ENCODE measurements at places on chromosomes 1 and 21.

GRCh38 chr1:41719590-41719989, 199.1 kb downstream of the HIVEP3 start:
- no peak for DNase-seq

DNA sequence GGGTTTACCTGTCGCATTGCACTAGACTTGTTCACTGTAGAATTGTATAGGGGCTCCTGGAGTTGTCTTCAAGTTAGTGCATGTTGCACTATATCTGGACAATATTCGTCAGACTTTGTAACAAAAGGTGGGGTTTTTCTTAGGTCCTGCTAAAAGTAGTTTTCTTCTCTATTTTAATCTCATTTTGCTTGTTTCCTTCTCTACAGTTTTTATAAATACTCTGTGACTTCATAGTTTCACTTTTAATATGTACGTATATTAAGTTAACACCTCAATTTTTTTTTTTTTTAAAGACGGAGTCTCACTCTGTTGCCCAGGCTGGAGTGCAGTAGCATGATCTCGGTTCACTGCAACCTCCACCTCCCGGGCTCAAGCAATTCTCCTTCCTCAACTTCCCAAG, 26.5 kb upstream of the MRPS6 start:
- no peak for DNase-seq

GRCh38 chr1:107443027-107443426, 302.2 kb downstream of the NTNG1 start:
- no peak for DNase-seq

DNA sequence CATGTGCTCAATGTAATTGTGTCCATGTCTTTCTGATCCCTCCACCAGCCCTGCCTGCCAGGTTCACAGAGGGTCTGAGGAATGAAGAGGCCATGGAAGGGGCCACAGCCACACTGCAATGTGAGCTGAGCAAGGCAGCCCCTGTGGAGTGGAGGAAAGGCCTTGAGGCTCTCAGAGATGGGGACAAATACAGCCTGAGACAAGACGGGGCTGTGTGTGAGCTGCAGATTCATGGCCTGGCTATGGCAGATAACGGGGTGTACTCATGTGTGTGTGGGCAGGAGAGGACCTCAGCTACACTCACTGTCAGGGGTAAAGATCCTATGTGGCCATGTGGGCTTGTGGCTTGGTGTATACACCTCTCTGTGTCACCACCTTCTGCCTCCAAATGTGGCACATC, 91.4 kb downstream of the OBSCN start:
- DNase-seq: no peak

DNA sequence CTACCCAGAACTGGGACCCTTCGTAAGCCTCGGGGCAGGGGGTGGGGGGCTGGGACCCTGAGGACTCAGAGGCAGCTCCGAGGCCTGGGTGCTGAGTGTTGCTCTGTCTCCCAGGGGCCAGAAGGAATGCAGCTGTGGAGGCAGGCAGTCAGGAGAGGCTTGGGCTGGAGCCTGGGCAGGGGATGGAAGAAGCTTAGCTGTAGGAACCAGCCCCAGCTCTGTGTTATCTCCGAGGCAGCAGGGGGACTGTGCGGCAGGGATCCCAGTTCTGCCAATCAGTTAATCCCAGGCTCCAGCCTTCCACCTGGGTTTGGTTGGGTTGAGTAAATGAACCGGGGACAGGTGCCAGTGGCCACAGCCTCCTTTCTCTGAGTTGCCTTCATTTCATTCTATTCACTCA, 8.2 kb upstream of the GRIK3 start:
- DNase-seq: no peak

DNA sequence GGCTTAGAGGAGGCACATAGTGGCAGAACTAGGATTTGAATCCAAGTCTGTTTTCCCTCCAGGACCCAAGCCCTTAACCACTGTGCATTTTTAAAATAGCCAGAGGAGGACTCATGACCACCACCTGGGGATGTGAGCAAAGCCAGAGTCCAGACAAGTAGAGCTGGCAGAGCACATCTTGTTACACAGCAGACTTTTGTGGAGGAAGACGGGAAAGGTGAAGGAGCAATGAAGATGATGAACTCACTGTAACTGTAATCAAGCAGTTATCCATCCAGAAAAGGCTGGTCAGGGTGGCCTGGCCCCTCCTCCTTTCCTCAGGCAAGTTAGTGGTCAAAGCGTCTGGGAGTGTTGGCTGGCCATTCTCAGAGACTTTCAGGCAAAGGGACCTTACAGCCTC, 50.9 kb downstream of the SLC44A3 start:
- no peak for DNase-seq

- no peak for DNase-seq
Measured at GRCh38 chr1:48338257-48338656, 115.7 kb downstream of the SLC5A9 start.

- DNase-seq: no peak
Measured at GRCh38 chr1:224689374-224689773, 73.3 kb downstream of the CNIH3 start.

GRCh38 chr21:17269760-17270159, 243.1 kb upstream of the CXADR start:
- DNase-seq: no peak

GRCh38 chr1:225941187-225941941, at the start of gene LEFTY2:
Gene LEFTY2, minus strand, starts transcription at chr1:225941220. Its CDS starts 80 bp downstream, at chr1:225941140.
- DNase-seq: no peak

GRCh38 chr21:33041981-33042380, 16.2 kb downstream of the OLIG2 start:
- no peak for DNase-seq

- no peak for DNase-seq
Measured at GRCh38 chr1:184032930-184033418, 4.6 kb downstream of the COLGALT2 start.

DNA sequence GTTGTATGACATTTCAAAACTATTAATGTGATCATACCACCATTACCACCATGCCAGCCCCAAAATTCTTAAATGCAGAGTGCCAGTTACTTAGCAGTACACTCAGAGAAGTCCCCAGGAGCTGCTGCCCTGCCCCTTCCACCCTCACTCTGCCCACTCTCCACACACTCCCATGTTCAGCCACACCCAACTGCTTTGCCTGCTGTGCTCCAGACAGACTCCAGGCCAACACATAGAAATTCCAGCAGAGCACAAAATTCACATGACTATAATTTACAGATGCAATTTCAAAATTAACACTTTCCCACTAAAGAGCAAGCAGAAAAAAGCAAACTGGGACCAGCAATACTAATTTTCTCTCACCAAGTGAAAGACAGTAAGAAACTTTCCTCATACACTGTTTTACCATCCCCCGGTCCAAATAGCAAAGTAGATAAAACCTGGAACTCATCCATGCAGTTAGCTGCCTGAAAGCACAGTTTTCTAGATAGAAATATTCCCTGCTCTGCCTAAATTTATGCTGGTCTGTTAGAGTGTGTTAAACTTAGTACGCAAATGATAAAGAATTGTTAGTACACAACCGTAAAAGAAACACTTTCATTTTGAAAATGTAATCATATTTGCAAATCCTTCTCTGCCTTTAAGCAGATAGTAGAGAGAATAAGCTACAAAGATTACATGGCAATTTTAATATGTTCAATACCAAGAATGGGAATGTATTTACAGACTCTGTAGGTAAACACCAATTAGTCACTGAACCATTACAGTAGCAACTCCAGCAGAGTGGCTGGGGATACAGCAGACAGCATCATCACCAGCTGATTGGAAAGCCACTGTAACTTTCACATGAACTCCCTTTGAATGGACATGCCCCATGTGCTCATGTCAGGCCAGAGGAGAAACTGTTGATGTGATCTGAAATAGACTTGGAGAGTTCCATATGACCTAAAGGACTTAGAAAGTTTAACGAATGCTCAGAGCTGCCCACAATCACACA, 176.5 kb downstream of the VAV3 start:
- no peak for DNase-seq

DNA sequence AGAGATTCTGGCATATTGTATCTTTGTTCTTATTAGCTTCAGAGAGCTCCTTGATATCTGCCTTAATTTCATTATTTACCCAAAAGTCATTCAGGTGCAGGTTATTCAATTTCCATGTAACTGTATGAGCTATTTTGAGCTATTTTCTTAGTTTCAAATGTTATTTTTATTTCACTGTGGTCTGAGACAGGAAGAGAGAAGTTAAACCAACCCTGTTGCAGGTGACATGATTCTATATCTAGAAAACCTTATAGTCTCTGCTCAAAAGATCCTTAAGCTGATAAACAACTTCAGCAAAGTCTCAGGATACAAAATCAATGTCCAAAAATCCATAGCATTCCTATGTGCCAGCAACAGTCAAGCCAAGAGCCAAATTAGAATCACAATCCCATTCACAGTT, 1644.0 kb upstream of the B3GALT2 start:
- DNase-seq: no peak

GRCh38 chr1:205329719-205330118, 8.2 kb upstream of the NUAK2 start:
- no peak for DNase-seq

GRCh38 chr1:218809625-218810024, 364.1 kb upstream of the LYPLAL1 start:
- no peak for DNase-seq

- no peak for DNase-seq
Measured at GRCh38 chr1:3653286-3653618, 936 bp downstream of the TP73 start.

DNA sequence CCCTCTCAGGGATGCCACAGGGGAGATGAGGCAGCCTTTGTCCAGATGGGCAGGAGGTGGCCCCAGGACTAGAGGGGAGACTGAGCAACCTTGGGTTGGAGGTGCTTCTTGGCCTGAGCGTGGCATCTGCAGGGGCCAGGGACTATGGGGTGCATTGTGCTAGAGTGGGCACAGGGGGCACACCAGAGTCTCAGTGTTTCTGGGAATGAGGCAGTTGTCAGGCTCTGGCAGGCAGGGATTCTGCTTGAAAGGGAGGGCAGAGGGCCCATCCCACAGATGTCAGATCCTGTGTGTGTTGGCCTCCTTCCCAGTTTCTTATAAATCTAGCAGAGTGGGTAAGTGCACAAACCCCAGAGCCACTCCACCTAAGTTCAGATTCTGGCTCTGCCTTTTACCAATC, 13.7 kb downstream of the LGR6 start:
- peak; percentile 72 for DNase-seq

GRCh38 chr1:184555665-184556641, 169.1 kb downstream of the C1orf21 start:
- DNase-seq: no peak

DNA sequence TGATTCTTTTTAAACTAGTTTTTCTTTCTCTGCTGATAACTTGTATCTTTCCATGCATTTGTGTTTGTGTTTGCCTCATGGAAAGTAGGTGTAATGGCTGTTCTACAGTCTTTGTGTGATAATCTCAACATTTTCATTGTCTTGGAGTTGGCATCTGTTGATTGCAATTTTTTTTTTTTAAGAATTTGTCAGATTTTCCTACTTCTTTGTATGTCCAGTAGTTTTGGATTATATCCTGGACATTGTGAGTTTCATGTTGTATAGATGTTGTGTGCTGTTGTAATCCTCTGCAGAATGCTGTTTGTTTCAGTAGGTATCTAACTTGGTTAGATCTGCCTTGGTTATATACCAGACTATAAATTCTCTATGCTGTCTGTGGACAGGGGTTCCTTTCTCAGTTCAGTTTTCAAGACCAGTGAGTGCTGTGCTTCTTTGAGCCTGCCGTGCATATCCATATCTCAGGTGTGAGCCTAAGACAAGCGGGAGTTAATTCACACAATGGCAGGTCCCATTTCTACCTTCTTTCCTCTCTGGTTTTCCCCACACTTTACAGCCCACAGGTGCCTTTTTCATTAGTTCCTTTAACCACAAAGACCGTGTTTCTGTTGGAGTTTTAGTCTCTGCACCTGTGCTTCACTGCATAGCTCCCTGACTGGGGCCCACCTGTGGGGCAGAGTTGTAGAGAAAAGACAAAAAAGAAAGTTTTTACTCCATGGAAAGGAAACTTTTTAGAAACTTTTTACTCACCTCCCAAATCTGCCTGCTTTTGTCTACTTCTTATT, 69.9 kb downstream of the ITSN1 start:
- DNase-seq: no peak

- no peak for DNase-seq
Measured at GRCh38 chr1:58902830-58903513, 119.1 kb upstream of the JUN start.

DNA sequence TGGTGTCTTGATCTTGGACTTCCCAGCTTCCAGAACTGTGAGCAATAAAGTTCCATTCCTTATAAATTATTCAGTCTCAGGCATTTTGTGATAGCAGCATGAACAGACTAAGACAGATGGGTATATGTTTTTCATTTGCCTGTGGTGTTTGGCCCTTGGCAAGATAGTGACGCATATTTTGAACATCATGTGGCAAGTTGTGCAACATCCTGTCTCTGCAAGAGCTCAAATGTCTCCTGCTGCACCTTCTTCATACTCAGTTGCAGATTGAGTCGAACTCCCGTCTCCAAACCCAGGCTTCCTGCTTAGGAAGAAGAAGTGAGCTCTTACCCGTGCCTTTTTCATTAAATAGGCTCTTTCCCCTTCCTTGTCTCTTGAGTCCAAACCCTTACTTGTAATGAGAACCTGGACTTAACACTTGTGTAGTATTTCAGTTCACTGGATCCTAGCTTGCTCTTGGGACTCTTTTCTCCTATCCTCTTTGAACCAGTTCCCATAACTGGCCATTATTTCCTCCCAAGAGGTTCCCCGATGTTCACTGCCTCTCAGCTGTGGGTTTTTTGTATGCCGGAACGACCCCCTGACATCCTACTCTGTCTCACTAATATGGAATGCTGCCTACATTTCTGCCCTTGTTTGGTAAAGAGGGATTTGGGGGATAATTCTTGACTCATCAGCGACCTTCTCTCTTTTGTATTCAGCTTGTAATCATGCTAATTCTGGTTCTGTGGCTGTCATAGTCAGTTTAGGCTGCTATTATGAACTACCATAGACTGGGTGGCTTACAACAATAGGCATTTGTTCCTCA, 125.0 kb upstream of the KCNK2 start:
- peak; percentile 99 for DNase-seq

GRCh38 chr1:197973206-197973605, 56.0 kb downstream of the LHX9 start:
- DNase-seq: peak; percentile 28

- DNase-seq: no peak
Measured at GRCh38 chr21:15289896-15290841, 225.4 kb upstream of the NRIP1 start.

DNA sequence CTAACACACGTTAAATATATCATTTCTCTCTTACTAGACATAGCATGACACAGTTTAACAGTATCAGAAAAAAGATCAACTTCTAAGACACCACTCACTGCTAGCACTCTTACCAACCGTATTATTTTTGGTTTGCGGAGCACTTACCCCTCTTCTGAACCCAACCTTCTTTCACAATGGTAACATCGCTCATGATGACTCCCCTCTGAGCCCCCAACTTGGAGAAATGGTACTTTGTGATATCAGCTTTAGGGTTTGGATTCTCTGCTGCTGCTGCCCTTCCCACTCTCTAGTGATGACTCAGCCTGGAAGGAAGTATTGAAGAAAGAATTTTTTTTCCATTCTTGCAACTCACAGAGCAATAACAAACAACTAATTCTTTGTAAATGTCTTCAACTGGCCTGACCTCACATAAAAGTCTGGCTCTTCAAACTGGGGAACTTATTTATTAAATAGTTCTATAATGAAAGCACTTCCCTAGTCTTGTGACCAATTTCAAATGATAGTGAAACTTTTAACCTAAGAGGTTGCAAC, 7.0 kb downstream of the AKT3 start:
- DNase-seq: peak; percentile 54

Measured in stromal cell of bone marrow (primary cell).